ENCODE measurements at places on chromosomes 3 and 15. TPM values are rescaled to one million over a fixed set of nuclear protein-coding genes. Genes with fewer than 3 reads are reported as not detected.

DNA sequence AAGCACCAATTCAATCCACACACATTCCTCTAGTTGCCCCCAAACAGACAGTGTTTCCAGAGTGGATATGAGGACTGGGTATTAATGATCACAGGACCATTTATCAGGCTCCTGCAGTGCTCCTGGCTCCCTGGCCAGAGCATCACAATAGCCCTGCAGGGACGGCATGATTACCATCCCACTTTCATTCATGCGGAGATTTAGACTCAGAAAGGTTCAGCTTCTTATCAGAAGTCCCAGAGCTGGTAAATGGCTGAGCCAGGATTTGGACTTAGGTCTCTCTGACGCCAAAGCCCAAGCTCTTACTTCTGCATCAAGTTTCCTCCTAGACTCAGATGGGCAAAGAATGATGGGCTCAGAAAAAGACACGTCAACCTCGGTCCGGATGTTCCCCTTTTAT lies 2.9 kb upstream of the EPHB3 start:
- DNase-seq = no peak

DNA sequence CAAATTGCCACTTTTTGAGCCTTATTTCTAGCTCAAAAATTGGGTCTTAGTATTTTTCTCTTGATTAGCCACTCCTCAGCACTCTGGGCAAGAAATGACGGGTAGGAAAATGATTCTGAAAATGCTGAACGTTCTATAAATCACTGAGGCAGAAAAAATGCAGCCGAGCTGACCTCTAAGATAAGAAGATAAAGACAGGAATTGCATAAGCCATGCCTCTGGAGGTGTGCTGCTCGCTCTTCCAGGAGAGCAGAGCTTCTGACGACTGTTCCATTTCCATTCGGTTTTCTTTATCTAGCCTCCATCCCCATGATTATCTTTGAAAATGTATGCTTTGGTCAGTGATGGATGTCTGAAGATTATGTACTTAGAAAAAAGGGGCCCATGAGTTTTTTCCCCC lies 558.8 kb upstream of the ADAMTS9 start:
- no peak for DNase-seq

DNA sequence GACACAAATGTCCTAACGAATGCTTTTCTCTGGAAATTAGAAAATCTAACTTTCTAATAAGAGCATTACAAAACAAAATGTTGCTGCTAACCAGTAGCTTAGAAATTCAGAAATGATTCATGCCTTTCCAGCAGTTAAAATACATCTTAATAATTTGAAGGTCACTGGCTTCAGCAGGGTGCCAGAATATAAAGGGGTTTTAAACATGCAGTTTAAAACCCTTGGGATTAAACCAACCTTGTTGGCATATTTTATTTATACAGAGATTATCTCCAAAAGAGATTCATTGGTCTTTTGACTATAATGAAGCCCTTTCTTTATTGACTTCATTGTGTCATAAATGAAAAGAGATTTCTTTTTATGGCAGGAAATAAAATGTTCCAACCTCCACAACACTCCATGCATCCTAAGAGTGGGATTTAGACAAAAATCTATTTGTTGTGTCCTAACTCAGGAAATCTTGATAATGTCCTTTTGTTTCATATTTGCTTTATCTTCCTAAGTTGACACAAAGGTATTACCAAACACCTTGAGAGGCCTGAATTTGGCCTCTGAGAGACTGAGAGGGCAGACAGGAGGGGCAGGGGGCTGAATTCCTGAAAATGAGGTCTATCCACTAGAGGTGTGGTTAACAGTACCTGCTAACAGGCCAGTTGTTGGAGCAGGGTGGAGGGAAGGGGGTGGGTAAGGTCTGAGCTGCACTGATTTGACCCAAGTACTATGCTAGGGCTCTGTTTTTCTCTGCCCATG lies 124.4 kb downstream of the FEZF2 start:
- DNase-seq = no peak

DNA sequence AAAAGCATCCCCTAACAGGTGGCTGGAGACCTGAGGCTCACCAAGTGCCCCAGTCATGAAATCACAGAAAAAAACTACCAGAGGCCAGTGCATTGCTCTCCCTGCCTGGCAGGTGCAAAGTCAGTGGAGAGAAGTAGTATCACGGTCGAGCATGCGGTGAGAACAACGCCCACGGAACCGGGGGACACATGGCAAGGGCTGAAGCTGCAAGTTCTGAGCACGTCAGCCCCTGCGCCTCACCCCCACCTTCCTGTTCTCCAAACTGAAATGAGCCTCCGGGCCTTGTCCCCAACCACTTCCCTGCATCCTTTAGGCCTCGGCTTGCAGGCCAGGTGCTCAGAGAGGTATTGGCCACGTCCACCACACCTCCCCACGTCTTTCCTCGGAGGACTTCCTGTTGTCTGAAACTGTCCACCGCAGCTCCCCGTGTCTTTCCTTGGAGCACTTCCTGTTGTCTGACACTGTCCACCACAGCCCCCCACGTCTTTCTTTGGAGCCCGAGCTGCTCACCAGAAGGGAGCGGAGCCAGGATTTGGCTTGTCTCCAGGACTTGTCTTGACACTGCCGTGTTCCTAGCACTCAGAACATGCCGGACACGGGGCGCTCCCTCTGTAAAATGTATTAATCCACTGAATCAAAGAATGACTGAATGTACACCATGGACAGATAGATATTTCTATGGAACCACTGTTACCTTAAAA lies 43.9 kb downstream of the NSMCE3 start:
- DNase-seq = peak; percentile 45

DNA sequence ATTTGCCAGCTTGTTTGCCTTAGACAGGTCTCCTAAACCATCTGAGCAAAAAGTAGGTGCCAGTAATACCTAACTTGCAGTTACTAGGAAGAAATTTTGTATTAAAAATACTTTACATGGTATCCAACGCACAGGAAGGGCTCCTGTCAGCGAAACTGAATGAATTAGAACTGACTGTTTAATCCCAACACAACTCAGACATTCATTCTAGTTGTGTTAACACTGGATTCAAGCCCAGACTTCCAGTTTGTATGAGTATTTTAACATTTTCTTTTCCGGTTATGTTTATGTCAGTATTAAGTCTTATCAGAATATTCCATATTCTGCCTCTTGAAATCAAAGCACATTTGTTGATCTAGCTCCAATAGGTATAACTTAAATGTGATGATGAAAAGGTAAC lies 82.0 kb upstream of the SOX2 start:
- DNase-seq = no peak

- DNase-seq = no peak
Observed at GRCh38 chr3:128590948-128591347, 59.7 kb downstream of the RPN1 start.

DNA sequence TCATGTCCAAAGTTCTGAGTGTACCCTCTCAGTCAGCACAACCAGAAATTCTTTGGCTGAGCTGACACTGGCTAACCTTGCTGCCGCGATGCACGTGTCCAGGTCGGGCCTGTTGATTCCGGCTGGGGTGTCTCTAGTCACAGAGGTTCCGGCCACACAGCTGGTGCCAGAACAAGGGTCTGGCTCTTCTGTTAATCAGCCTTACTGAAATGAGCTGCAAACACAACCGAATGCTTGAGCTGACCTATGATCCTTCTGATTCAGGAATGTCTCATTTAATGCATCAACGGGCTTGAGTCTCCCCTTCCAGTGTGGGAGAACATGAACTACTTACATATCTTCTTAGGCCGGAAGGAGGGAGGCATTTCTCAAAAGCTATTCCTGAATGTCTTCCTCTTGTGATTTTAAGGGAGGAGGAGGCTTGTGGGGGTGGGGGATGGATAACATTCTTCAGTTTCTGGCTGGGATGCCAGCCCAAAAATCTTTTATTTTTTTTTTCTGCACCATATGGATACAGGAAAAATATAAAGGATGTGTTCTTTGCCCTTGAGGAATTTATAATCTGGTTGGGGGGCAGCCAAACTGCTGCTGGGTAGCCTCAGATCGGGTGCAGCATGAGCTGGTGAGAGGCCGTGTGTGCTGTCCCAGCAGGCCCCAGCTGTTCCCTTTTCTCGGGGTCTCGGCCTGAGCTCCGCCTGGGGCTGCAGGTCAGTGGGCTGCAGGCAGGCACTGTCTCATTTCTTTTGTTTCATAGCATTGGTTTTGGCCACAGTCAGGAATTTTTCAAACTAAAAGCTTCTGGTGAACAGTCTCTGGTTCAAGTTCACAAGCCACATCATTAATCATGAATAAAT lies 319.1 kb upstream of the TBL1XR1 start:
- peak; percentile 20 for DNase-seq

- no peak for DNase-seq
Observed at GRCh38 chr3:44420676-44421075, 56.8 kb downstream of the ZNF445 start.

DNA sequence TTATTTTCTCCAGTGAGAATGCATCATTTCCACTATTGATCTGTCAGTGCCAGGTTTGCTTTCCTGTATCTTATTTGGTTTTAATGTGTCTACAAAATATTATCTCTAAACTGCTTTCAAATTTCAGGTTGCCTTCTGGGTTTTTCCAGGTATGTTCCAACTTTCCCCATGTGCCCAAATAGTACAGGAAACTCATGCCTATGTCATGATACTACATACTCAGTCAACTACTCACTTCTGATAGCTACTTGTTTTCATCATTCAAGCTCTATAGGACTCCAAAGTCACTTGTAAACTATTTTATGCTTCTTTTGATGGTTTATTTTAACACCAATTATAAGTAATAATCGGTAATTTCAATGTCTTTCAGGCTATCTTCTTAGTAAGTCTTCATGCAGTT lies 134.8 kb upstream of the TTC14 start:
- no peak for DNase-seq

- DNase-seq = no peak
Observed at GRCh38 chr3:123110282-123110975, 43.6 kb downstream of the PDIA5 start.

DNA sequence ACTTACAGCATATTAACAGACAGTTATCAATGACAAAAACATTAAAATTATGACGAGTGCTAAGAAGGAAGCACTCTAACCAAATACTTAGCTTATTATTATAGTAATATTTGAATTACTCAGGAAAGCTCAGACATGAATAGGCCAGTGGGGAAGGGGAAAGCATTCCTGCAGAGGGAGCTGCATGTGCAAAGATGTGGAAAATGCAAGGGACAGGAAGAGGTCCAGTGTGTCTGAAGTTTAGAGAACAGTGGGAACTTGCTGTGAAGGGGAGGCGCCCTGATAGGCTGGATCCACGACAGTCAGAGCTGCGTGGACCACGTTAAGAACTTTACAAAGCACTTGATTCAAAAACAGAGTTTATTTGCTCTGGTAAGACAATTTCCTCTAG lies 1.2 kb upstream of the SPICE1 start:
- no peak for DNase-seq

DNA sequence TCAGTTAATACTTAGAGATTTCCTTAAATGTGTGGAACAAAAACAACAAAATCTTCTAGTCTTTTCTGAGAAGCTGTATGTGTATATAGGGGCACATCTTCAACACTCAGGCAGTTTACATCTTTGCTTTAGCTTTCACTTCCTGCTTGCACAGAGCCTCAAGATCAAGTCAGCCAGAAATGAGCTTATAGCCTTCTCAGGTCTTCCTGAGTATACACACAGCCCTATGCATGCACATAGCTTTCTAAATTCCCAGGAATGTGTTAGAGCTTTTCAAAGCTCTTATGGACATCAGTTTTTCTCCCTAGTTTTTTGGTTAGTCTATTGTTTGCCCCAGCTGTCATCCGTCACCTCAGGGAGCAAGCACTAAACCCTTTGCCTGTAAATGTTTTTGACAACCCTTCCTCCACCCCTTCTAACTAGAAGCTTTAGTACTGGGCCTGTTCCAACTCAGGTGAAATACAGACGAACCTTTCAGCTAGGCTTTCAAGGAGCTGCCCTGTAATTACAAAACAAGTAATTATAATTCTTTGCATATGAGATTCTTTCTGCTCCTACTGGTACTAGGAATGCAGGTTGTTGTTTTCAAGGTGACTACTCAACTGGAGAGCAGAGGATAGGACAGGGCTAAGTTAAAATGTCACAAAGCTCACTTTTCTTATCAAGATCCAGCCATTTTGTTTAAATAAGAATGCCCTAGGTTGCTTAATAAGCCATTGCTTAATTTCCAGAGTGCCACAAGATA lies 22.6 kb upstream of the MTMR10 start:
- no peak for DNase-seq

GRCh38 chr15:75185271-75186029 lies 16.2 kb upstream of the C15orf39 start:
- DNase-seq = no peak

- DNase-seq = no peak
Observed at GRCh38 chr3:138578141-138578540, 15.9 kb downstream of the CEP70 start.

- DNase-seq = peak; percentile 23
Observed at GRCh38 chr15:75043509-75044257, 20.3 kb downstream of the PPCDC start.

DNA sequence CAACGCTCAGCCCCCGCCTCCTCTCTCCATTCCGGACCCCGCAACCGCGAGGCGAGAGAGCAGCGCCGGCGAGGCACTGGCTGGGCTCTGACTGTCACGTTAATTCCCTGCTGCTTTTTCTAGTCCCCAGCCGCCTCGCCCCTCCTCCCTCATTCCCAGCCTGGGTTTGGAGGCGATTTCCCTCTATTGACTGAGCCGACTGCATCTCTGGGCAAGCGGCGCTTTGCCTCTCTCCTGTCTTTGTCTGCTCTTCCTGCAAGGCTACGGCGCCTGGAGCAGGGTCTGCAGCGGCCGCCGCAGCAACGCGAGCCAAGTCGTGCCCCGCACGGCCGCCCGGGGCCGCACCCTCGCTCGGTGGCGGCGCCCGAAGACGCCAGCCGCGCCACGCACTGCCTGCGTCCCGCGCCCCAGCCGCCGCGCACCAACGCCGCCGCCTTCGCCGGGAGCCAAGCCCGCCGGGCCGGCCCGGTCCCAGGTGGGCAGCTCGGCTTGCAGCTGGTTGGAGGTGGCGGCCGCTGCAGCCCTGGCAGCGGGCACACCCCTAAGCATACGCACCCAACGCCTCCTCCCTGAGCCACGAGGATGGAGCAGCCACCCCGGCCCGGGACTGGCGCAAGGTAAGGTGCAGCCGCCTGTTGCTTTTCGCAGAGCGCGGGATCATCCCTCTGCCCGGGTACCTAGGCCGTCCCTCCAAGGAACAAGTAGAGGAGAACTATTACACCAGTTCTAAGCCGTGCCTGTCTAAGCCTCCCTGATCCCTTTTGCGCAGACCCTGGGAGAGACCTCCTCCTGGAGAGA lies at the start of gene LRRC3B:
Gene LRRC3B (plus strand): TSS at position 152 of the 798 bp plus-strand sequence. CDS start 86,901 bp downstream, outside the sequence.
- peak; percentile 69 for DNase-seq

DNA sequence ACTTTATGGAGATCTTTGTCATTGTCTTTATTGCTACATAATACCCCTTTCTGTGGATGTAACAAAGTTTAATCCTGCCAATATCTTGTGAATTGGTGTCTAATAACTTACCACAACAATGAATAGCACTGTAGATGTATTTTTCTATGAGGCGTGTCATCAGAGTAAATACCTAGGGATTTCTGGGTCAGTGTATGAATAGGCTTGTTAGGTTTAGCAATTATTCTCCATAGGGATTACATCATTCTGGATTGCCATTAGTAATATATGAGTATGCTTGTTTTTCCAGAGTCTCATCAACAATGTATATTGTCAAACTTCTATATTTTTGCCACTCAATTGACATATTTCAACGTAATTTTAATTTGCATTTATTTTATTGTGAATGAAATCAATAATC lies 67.9 kb downstream of the UNC13C start:
- DNase-seq = no peak

Gene RETNLB
- total RNA-seq = not detected

Gene ECE2
- 10.1 TPM for total RNA-seq

Gene ERICH6
- total RNA-seq = 0.27 TPM

Gene SLC30A4
- total RNA-seq = 19.1 TPM

Gene EBLN2
- total RNA-seq = 14.4 TPM

Gene LARP6
- 5.1 TPM for total RNA-seq

Gene GASK1A
- total RNA-seq = 11.4 TPM
